ENCODE measurements at places on chromosomes 7 and 10.
A peak's percentile ranks its signal among the peaks of the same experiment; 100 is the strongest.

DNA sequence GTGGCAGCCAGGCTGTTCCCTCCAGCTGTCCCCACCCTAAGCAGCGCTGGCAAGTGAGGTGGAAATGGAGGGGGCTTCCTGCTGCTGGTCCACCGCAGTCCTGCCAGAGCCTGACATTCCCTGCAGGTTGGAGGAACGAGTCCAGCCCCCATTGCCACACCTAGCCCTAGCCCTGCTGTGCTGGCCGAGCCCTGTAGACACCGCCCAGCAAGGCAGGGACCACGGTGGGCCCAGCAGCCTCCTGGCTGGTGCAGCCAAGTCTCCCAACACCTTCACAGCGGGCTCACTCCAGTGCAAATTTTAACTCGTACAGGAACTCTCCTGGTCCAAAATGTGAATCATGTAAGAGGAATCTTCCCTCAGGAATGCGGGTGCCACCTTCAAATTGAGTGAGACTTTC, 116.3 kb downstream of the PAXIP1 start:
- no peak for DNase-seq

- no peak for DNase-seq
Observed at GRCh38 chr10:31476088-31476487, 157.1 kb downstream of the ZEB1 start.

DNA sequence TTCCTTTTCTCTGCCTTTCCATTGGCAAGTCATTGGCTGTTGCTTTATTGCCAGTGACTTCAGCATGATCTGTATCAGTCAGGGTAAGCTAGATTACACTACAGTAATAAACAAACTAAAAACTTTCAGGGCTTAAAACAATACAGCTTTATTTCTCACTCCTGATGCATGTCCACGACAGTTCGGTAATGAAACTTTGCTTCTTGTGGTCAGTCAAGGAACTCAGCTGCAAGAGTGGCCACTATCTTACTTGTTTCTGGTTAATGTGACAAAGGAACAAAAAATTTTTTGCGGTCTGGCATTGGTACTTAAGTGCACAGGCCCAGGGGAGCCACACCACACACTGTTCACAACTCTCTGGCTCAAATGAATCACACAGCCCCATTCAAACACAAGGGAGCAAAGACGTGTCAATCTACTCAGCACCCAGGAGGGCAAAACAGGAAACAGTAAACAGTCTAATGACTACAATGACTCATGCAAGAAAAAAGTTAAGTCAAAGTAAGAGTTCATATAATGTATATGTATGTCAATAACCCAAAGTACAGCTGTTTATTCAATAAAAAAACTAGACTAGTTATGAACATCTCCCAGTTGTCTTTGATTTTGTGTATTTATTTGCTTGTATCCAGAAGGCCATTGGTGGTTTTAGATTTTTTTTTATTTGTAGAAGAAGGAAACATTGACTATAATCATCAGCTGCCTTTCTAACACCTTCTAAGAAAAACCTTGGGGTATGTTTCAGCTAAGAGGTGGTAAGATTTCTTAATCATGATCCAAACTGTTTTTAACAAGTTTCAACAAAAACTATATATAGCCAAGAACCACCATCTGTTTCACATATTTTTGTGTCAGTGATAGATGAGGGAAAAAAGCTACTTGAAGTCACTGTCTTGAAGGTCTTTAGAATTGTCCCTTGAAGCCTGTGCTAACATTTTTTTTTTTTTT, 134.4 kb upstream of the FAM3C start:
- peak; percentile 2 for DNase-seq

DNA sequence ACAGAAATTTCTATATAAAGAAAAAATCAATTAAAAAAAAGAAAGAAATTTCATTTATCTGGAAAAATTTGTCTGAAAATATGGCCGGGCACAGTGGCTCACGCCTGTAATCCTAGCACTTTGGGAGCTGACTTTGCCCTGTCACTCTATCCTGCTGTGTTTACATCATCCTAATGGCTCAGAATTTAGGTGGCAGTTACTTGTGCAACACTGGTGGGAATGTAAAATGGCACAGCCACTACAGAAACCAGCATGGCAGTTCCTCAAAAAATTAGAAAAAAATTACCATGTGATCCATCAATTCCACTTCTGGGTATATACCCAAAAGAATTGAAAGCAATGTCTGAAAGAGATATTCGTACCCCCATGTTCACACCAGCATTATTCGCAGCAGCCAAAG, 405.2 kb upstream of the AUTS2 start:
- DNase-seq, result no peak

DNA sequence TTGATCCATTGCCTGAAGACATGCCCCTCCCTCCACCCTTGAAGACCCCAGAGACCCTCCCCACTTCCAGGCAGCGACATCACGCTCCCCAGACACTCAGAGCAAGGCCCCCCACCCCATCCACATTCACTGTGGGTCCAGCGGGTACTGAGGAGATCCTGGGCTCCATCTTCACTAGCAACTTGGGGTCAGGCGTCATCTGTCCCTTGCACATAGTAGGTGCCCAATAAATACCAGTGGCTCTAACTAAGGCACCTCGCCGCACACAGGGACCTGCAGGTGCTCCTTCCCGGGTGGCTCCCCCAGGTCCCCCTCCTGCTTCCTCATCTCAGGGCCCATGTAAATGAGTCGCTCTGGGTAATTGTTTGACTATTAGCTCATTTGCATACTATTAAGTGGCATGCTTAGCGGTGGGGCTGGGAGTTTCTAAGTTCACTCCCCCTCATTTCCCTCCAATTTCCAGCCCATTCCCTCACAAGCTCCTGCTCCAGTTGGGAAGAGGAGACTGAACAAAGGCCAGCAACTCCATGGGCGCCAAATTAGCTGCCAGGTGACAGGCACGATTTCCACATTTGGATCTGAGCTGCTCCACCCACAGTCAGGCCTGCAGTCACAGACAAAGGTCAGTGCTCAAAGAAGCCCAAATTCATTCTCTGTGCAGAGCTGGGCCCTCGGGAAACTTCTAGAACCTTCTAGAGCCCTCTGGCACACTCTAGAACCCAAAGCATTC, 29.7 kb downstream of the EBF3 start:
- DNase-seq, result no peak

DNA sequence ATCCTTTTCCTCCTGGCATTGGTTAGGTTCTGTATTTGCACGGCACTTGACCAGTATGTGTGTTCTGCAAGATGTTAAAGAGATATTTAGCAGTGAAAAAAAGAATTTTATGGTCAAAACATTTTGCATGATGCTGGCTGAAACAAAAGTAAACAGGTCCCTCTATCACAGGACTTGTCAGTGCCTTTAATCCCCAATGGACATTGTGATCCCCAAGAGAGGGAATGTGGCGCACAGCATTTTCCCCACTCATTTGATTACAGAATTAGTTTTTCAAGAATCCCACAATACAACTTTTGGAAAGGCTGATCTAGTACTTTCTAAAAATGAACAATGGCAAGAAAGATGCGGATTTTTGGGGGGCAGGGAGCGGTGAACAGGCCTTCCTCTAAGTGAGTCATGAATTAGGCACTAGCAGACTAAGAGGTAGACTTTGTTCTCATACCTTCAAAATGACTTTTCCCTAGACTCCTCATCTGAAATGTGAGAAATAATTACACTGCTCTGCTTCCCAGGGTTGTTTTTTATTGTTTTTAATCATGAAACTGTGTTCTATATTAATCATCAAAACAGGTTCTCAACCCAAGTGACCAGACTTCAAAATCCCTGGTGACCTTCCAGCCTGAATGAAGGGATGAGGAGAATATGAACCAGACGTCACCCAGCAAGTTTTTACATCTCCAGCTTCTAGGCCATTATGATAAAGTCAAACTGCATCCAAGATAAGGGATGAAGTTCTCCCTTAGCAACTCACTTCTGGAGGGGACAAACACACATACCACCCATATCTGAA, 8.6 kb downstream of the FBXW4 start:
- no peak for DNase-seq

- no peak for DNase-seq
Observed at GRCh38 chr10:13813550-13813949, 226.8 kb downstream of the PRPF18 start.

GRCh38 chr10:60821656-60822055, 43.4 kb downstream of the CDK1 start:
- no peak for DNase-seq

- DNase-seq, result no peak
Observed at GRCh38 chr10:121082984-121083383, 231.8 kb downstream of the WDR11 start.

DNA sequence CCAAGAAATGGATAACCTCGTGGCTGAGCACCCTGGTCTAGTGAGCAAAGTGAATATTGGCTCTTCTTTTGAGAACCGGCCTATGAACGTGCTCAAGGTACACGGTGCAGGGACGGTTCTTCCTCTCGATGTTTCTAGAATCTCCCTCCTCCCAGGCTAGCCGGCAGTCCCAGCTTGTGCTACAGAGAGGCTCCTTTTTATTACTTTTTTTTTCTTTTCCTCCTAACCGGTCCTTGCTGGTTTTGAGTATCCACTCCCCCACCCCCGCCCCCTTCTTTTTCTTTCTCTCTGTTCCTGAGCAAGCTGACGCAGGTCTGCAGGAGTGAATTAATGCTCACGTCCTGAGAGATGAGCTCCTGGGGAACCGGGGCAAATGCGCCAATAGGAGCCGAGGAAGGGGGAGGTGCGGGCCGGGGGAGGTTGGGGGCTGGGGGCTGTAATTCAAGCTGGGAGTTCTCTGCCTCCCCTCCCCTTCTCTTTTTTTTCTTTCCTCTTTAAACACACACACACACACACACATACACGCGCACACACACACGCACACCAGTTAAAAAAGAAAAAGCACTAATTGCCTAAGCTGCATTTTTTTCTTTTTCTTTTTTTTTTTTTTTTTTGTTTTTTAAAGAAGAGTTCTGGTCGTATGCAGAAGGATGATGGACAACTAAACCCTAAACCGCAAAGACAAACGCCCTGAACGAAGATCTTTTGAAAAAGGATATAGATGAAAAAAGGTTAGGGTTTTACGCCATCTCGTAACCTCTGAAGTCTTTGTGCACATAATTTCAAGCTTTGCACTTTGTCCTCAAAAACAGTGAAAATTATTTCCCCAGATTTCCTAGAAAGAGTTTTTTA, 6.6 kb downstream of the CPA2 start:
- DNase-seq, result no peak

- no peak for DNase-seq
Observed at GRCh38 chr7:158164101-158165095, 423.2 kb downstream of the PTPRN2 start.

GRCh38 chr10:18665815-18666558, 6.8 kb downstream of the ARL5B start:
- DNase-seq, result no peak

GRCh38 chr7:40921589-40922315, 781.1 kb downstream of the INHBA start:
- DNase-seq, result no peak

DNA sequence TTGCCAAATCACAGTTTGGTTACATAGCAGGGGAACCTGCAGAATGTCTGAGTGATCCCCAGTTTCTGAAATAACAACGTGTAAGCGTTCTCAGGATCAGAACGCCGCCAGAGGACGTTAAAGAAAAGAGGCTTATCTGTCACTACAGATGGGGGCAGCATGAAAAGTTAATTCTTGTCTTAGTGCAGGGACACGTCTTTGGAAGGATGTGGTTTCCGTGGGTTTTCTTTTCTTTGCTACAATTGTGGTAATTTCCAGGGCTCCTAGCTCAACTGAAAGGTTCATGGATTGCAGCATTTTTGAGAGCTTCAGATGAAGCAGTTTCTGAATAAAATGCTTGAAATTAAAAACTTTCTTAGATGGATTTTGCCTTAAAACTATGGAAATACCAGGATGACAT, 106.6 kb downstream of the PRKCQ start:
- no peak for DNase-seq

DNA sequence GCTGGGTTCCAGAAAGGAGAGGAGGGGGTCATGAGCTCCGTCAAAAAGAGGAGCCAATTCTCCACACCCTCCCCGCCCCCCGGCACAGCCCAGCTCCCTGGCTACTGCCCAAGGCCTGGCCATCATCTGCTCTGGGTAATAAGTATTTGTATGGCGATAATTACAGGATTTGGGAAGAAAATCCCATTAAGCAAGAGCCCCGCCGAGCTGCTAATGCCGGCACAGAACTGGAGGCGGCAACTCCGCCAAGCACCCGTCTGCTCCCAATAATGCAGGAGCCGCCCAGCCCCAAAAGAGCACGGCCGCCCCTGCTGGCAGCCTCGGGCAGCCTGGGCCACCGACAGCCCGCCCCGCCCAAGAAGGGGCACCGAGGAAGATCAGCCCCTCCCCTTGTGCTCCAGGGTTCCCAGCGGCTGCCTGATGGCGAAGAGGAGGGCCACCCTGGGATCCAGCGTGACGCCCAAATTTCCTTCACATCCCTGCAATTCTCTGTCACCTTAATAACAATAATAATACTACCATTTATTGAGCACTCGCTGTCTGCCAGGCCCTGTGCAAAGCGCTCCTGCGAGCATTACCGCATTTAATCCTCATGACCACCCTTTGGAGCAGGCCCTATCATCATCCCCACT, 5.9 kb downstream of the SLIT1 start:
- no peak for DNase-seq

DNA sequence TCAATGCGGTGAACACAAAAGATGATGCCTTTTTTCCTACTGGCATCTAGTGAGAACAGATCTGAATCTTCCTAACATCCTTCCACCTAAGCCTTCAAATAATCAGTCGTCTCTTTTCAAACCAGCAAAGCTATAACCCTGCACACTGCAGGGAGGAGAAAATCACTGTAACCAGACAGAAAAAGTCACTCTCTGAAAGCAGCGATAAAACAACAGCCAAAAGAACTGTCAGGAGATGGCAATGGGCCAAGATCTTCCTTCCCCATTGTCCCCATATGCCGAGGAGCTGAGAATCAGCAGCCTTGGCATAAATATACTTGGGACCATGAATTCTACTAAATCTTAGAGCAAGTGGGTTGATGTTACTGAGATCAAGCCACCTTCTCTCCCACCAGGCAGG, 13.1 kb downstream of the FZD9 start:
- DNase-seq, result no peak

DNA sequence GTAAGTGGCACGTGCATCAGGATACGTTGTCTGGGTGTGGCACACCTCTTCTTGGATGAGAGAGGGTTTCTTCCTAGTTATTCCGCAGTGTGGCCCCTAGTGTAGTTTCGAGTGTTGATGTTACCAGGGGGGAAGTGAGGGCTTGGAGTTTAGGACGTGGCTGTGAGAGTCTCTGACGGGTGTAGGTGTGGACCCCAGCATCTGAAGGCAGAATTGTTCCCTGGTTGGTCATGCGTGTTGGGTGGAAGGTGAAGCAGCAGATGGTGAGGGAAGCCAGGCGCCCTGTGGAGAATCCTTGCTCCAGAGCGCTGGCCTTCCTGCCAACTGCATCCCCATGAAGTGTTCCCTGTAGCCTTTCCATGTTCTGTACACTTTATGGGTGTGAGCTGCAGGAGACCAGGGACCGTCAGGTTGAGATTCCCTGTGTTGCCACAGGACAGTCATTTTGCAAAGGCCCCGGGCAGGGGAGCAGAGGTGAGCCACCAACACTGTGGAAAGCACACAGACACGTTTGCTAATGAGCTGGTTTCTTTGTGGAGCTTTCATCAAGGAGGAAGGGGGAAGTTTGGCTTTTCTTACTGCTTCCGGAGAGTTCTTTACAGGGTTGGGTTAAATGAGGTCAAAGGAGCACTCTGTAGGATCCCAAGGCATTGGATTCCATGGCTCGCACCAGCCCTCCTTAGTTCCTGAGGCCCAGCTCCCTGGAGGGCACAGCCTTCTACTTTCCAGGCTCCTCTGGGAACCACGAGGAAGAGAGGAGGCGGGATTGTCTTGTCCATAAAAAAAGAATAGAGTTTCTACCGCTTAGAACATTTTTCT, 32.0 kb downstream of the TSPAN14 start:
- DNase-seq, result no peak

GRCh38 chr7:92133133-92133736, 1.0 kb downstream of the CYP51A1 start:
- no peak for DNase-seq

Measured in gastrocnemius medialis (tissue), 4 donors.